ENCODE measurements at places on chromosomes 6 and 20.

DNA sequence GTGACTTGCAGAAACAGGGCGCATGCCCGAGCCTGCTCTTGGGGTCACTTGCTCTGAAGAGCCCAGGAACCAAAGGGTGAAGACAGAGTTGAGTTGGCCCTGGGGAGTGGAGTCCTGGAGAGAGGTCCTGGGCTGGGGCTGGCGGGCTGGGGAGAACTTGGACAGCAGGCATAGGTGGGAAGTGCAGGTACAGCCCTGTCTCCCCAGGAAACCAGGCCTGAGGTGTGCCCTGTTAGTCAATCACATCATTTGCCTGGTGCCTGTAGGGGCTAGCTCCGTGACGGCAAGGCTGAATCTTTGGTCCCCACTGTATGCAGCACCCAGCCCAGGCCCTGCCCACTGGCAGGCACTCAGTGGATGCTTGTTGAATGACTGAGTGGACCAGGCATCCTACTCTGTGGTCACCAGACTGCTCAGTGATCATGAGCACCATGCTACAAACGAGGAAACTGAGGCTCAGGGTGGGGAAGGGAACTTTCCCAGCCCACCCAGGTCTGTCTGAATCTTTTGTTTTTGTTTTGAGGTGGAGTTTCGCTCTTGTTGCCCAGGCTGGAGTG, 15.6 kb upstream of the NOL4L start:
- ATAC-seq: peak; percentile 25

DNA sequence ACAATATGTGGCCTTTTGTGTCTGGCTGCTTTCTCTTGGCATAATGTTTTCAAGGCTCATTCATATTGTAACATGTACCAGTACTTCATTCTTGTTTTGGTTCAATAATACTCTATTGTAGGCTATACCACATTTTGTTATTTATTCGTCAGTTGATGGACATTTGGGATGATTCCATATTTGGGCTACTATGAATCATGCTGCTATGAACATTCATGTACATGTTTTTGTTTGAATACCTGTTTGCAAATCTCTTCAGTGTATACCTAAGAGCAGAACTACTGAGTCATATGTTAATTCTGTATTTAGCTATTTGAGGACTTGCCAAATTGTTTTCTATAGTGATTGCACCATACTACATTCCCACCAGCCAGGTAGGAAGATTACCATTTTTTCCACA, 259.9 kb downstream of the GMPR start:
- peak; percentile 91 for ATAC-seq

DNA sequence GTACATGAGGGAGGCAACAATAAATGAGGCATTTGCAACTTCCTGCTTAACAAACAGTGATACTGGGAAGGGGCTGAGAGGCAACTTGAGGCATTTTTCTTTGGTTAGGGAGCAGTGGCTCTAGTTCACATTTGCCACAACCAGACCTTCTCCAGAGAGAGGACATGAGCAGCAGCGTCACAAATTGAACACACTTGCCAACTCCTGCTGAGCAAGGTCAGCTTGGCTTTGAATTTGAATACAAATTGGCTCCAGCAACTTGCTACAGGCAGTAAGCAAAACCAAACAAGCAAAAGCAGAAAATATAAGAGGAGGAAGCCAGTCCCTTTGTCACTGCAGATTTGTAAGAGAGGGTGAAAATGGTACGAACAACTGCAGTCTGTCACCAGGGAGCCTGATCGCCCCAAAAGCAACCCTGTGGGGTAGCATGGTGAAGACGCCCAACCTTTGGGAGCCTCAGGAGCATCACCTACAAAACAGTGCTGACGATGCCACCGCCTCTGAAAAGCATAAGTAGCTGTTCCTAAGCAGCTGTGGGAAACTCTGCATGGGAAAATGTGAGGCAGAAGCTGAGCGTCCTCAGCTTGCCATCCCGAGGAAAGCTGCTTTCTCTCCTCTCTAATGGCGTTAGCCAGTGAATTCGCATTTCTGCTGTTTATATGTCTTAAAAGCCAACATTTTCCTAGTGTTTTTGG, 378.7 kb downstream of the RNGTT start:
- ATAC-seq: no peak

DNA sequence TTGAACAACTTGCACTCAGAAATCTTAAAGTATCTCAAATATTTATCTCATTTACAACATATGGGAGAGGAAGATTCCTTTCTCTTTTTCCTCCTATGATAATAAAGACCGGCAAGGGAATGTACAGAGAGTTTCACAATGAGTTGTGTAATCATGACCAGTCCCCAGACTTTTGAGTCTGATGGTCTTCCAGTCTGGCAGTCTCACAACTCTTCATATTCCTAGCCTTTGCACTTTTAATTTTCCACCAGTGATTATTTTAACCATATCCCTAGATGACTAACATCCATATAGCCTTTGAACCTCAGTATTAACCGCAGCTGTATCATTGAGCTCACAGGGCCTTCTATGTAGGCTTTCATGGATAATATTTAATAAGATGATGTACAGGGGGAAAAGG, 278.5 kb downstream of the KHDC1L start:
- no peak for ATAC-seq

- ATAC-seq: no peak
Observed at GRCh38 chr20:17431621-17432364, 99.4 kb downstream of the BFSP1 start.

DNA sequence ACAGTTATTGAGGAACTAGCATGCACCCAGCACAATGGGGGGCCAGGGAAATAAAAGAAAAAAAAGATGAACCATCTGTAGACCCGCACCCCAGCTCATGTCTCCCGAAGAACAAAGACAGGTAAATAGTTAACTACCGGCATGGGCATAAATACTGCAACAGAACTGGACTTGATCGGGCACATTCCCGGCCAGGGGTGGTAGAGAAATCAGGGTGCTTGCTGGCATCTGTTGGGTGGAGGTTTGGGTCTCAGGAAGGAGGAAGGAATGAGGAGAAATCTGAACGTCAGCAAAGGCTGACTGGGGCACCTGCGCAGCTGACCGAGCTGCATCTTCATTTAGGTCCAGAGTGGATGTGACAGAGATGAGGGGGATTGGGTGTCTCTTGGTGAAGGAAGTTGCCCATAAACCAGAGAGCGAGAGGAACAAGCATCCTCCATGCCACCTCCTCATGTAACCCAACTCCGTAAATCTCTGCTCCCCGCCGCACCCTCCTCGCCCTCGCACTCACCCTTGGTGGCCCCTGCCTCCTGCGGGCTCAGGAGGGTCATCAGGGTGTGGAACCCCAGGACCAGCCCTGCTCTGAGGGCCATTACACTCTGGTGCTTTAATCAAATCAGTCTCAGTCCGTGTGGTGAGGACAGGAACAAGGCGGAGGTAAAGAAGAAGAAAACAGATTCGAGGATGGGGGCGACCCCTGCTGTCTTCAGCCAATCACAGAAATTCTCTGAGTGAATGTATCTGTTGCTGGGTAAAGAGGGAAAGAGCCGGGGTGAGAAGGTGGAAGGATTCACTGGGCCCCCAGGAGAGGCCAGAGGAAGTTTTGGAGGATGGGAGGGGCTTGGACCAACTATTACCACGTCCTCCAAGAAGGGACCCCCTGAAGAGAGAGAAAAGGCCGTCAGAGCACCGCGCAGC, at the start of gene HLA-DOA:
Gene HLA-DOA (minus strand): TSS at position 648 of the 918 bp plus-strand sequence.
- ATAC-seq: peak; percentile 62

DNA sequence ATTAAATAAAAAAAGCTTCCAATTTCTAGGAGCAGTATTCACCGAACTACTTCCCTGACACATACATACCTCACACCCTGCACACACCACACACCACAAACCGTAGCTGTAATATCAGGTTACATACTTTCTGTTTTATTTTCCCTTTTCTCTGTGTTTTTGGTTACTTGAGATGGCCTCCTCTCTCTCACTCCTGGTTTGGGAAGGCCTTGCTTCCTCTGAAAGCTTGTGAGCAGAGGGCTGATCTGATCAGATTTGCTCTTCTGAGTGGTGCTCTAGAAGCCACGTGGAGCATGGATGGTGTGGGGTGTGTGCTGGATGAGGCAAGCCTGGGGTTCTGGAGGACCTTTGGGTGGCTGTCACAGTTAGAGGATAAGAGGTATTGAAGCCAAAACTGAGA, 20.9 kb downstream of the UTRN start:
- ATAC-seq: no peak
